ENCODE measurements at places on chromosomes 4 and X.

- DNase-seq, result no peak
These were observed 172.8 kb upstream of the NAP1L5 start for GRCh38 chr4:88870428-88870827.

DNA sequence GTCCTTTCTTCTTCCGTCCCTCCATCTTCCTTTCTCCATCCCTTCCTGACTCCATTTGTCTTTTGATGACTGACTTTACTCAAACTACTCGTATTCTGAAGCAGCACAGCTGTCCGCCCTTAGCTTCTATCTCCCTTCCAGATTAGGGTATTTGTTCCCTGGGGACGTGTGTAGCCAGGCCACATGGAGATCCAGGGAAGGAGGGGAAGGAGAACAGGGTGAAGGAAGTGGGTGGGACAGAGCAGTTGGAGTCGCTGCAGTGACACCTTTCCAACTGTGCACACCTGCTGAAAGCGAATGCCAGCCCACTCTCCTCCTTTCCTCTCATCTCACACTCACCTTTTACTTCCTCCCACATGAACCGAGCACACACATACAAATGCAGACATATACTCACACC lies 323.8 kb downstream of the DCTD start:
- no peak for DNase-seq

DNA sequence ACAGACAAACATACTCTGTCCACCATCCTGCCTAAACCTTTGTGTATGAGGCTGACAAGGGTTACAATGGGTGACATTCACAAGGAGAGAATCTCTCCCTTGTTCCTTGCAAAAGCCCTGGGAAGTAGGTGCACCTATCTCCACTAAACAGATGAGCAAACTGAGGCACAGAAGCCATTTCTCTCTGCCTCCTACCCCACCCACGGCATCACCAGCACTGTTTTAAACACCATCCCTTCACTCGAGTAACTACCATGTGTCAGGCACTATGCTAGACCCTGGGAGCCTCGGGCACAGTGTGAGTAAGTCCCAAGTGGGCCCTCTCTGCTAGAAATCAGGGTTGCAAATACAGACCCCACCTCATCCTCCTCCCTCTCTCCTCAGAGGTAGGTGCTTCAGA lies 899 bp downstream of the LYAR start:
- no peak for DNase-seq

DNA sequence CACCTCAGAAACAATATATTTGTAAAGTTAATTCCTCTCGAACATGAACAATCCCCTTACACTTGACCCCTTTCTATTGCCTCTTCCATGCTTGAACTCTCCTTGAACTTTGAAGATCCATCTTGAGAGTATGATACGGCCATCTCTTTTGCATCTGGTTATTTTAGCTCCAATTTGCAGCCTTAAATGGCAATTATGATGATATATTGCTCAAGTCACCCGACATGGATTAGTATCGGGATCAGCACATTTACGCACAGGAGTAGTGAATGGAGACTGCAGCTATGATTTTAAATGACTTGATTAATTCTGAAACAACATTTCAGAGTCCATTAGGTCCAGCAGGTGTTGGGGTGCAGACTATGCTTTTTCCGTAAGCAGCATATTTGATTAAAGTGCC lies 143.8 kb upstream of the PAQR3 start:
- no peak for DNase-seq

DNA sequence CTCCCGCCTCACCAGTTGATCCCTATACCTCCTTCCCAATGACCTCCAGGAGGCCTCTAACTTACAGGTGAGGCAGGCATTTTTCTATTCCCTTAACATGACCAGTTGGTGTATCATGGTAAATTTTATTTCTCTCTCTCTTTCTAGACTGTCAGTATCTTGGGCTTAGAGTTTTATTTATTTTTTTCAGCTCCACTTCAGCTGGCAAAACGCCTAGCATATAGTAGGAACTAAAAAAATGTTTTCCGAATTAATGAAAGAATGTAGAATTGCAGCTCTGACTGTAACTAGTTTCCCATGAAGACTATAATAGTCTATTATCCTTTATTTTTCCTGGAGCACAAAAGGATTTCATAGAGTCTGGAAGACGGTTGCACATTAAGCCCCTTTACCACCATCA lies 84.8 kb downstream of the PDE5A start:
- DNase-seq, result no peak

DNA sequence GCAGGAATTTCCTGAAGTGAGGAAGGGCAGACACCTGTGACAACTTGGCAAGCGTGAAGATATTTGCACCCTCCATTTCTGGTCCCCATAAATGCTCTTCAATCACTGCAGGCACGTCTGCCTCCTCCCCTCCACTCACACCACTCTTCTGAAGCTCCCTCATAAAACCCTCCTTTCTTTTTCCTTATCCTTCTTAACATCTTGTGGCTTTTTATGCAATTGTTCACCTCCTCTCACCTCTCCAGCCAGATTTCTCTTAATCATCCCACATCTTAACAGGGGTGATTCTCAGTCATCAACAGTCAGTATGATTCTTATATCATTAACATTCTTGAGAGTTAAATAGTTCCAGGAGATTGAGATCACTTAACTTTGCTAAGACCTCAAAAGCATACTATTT lies 277.4 kb downstream of the SPRY1 start:
- no peak for DNase-seq

- no peak for DNase-seq
These were observed 30.1 kb downstream of the RASSF6 start for GRCh38 chr4:73589887-73590801.

DNA sequence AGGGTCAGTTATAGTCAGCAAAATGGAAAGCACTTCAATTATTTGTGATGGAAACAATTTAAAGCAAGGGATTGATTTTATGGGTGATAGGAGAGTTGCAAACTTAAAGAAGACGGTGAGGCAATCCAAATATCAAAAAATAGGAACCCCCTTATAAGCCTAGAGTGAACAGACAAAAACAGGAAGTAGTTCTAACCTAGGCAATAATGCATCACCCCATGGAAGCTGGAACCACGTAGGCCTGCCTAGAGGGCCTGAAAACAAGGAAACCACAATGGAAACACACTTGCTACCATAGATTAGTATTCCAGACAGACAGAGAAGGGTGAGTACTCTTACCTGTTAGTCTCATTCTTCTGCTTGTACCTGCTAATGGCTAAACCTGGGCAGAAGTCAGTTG lies 13.5 kb upstream of the GK2 start:
- DNase-seq, result no peak

- DNase-seq, result no peak
These were observed 389.3 kb downstream of the MAPK10 start for GRCh38 chr4:85970535-85970934.

DNA sequence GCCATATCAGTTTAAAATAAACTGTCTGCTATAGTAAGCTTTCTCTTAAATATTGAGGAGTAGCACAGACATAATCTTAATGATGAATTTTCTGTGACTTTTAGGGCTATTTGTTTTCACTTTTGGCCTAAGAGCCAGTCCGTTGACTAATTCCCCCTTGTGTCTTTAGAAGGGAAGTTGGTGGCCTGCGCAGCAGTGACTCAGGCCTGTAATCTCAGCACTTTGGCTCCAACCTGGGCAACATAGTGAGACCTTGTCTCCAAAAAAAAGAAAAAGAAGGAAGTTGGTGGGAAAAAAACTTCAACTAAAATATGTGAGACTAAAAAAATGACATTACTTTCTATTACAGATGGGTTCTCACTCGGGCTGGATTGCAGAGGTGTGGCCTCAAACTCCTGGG lies 3.4 kb downstream of the NCAPG start:
- no peak for DNase-seq

- no peak for DNase-seq
These were observed 7.5 kb upstream of the BCOR start for GRCh38 chrX:40104985-40105834.

DNA sequence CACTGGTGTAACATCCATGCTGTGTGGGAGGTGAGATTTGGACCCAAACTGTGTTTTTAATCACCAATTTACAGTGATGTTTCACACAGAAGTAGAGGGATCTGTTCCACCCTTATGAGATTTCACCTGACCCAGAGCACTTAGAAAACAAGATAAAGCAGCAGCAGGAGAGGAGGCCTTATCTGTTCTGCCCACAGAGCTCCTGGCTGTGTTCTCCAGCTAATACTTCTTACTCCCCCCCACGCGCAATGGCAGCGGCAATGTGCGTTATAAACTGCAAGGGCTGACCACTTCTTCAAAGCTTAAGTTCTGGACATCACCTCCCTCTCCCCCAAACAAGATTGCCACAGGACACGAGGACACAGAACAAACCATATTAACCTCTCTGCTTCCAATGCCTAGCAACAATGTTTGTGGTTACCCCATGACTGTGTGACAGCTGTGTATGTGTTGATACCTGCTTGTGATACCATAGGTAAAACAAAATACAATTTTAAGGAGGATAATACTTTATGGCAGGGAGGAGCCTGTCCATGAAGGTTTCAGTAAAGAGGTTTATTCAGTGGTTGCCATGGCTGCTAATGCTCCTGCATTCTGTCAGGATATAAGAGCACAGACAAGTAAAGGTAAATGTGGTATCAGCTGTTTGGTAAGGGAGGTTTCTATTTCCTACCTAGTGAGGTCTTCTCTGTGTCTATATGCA lies 210.0 kb downstream of the SOWAHB start:
- DNase-seq, result no peak

DNA sequence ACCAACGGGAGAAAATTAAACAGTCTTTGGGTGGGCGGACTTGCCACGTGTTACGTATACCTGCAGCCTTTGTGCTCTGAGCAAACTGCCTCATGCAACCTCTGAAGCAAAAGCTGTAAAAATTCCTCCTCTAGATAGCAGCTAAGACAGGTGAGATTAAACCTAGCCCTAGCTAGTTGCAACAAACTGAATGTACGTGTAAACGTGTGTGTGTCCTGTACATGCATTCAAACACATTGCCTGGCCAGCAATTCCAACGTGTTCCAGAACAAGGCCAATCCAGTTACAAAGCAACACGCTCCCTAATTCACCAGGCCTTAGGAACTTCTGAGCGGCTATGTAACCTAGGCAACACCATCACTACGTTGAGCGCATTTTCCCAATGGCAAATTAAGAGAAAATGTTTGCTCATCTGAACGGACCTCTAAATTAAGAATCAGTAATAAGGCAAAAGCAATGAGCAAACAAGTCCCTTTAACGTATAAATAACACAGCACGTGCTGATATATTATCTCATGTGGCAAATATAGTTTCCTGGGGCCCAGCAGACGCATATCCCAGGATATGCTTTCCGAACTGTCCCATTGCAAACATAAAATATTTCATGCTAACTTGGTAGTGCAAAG lies 792 bp downstream of the PPID start:
- no peak for DNase-seq

GRCh38 chr4:73653695-73654106 lies 33.5 kb upstream of the RASSF6 start:
- DNase-seq, result peak; percentile 27

GRCh38 chrX:110374559-110374958 lies 15.9 kb downstream of the RTL9 start:
- no peak for DNase-seq

- DNase-seq, result no peak
These were observed 17.4 kb downstream of the ZNF827 start for GRCh38 chr4:145921231-145921630.

DNA sequence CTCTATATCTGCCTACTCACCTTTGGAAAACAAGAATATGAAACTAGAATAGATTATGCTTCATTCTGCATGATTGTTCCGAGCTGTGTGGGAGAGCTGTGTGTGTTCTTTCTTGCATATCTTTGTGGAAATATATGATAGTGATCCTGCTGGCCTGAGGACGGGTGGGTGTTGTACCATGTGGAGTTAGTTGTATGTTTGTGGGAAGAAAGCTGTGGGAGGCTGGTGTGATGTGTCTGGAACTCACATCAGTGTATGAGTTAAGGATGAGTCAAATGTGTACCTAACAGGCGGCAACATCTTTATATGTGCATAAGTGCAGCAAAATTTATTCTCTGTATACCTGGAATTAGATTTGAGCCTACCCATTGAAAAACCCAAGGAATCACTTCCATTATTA lies 208.1 kb upstream of the ADGRL3 start:
- no peak for DNase-seq

GRCh38 chr4:76738086-76738931 lies 159.6 kb downstream of the SOWAHB start:
- DNase-seq, result no peak

GRCh38 chrX:19094654-19095053 lies 27.6 kb downstream of the ADGRG2 start:
- DNase-seq, result no peak

GRCh38 chr4:82223715-82224114 lies 150.1 kb downstream of the HNRNPD start:
- DNase-seq, result no peak

- DNase-seq, result no peak
These were observed 210.2 kb downstream of the ANTXR2 start for GRCh38 chr4:79862821-79863220.

DNA sequence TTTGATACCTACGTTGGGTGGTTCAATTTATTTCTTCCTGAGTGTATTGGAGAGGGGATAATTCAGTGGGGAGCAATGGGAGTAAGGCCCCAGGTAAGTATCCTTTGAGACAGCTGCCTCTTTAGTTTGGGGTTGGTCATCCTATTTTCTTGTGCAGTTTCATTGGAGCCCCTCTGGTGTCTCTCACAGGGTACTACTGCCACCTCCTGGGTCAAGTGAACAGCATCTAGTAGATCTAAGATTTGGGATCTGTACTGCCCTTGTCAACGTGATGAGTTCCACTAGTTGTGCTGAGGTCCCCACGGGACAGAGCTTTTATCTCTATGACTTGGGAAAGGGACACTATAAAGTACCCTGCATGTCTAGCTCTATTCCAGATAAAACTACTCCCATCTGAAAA lies 80.6 kb downstream of the PBDC1 start:
- no peak for DNase-seq

DNA sequence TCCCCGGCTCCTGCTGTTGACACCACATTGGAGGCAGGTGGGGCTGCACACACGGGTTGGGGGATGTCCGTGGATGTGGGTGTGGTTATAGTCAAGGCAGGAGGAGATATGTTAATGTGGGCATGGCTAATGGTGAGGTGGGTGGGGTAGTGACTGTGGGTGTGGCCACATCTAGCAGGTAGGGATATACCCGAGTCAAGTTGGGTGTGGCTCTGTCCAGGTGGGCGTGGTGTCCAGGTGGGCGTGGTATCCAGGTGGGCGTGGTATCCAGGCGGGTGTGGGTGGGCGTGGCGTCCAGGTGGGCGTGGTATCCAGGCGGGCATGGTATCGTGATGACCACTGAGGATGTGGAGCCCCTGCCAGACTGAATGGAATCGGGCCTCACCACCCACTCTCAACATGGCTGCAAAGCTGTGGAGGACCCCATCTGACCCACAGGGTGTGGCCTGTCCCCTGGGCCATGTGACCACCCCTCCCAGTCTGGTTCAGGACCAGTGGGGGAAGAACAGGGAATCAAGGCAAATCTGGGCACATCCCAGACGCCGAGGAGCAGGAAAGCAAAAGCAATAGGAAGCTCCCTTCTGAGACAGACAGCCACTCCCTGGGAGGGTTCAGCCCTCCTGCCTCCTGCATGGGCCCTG lies 21.0 kb downstream of the MAN2B2 start:
- no peak for DNase-seq

- no peak for DNase-seq
These were observed 39.1 kb upstream of the TMEM184C start for GRCh38 chr4:147578051-147578476.

Data from posterior cingulate gyrus (tissue), 11 donors.